ENCODE measurements at places on chromosomes 13 and 19.
A peak's percentile ranks its signal among the peaks of the same experiment; 100 is the strongest.

- DNase-seq = no peak
These were observed 10.6 kb downstream of the PTBP1 start for GRCh38 chr19:807627-808422.

DNA sequence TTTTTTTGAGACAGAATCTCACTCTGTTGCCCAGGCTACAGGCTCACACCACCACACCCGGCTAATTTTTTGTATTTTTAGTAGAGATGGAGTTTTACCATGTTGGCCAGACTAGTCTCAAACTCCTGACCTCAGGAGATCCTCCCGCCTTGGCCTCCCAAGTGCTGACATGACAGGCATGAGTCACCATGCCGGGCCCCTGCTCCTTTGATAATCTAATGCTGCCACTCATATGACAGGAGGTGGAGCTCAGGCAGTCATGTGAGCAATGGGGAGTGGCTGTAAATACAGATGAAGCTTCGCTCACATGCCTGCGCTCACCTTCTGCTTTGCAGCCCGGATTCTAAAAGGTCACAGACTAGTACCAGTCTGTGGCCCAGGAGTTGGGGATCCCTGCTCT is 25.1 kb downstream of the ARHGEF18 start:
- DNase-seq = no peak

- DNase-seq = peak; percentile 42
These were observed at the start of gene CGB7 for GRCh38 chr19:49057636-49058234. Gene CGB7, minus strand, starts transcription at chr19:49057749. Its CDS starts 2,374 bp downstream, at chr19:49055375.

DNA sequence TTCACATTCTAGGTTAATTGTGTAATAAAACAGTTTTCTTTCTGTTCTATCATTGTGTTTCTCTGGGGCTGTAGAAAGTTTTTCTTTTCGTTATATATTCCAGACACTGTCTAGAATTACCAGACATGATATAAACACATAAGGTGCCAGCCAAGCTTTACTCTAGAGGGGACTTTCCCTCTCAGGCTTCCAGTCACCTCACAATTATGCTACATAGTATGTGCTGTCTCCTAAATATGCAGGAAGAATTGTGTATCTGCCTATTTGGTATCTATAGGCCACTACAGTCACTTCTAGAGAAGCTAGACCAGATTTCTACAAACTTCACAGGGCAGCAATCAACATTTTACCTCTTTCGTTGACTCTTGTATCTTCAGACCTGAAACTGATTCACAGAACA is 14.6 kb downstream of the ZNF257 start:
- no peak for DNase-seq

- no peak for DNase-seq
These were observed 9.4 kb downstream of the FOSB start for GRCh38 chr19:45477186-45477585.

GRCh38 chr13:48979892-48980291 is 4.2 kb downstream of the FNDC3A start:
- no peak for DNase-seq

GRCh38 chr13:22936228-22936627 is 244.6 kb upstream of the SGCG start:
- DNase-seq = peak; percentile 87

All from NCI-H526 (cell line).